SK-N-MC (cell line): ENCODE measurements at places on chromosomes 3 and 15.
A peak's percentile ranks its signal among the peaks of the same experiment; 100 is the strongest.

DNA sequence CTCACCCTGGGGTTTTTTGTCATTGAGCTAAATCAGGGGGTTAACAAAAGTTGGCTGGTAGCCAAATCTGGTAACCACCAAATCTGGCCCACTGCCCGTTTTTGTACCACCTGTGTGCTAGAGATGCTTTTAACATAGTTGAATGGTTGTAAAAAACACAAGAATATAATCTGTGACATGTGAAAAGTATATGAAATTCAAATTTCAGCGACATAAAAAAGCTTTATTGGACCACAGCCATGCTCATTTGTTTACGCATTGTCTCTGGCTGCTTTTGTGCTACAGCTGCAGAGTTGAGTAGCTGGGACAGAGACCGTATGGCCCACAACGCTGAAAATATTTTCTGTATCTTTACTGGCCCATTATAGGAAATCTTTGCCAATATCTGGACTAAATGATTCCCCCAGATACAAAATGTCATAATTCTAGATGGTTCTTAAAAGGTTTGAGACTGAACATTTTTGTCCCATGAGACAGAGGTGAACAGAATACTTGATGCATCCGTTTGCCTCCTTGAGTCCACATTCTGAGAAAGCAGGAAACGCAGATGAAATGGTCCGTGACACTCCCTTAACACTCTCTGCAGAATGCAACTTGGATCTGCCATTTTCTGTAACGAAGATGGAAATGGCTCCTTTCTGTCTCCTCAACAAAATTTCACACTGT is 120.9 kb upstream of the PDZRN3 start:
- no peak for DNase-seq

DNA sequence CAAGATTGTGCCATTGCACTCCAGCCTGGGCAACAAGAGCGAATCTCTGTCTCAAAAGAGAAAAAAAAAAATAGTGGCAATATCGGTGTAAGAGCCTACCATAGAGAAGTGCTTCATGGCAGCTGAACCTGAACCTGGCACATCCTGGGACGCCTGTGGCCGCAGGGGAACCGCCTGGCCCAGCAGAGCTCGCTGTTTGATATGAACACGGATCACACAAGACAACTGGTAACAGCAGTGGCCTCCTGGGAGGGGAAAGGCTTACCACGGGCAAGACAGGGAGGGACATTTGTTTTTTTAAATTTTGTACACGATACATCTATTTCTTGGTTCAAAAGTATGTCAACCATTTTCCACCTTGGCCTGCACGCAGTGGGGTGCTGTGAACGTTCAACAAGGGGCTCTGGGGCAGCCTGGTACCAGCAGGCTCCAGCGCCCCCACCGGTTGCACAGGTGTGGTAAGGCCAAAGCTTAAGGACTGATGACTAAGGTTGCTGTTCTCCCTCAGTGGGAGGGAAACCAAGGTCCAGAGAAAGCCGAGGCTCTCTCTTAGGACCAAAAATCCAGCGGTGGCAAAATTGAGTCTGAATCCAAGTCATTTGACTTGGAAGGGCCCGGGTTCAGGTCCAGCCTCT is 21.7 kb upstream of the EPHB3 start:
- DNase-seq, result no peak

DNA sequence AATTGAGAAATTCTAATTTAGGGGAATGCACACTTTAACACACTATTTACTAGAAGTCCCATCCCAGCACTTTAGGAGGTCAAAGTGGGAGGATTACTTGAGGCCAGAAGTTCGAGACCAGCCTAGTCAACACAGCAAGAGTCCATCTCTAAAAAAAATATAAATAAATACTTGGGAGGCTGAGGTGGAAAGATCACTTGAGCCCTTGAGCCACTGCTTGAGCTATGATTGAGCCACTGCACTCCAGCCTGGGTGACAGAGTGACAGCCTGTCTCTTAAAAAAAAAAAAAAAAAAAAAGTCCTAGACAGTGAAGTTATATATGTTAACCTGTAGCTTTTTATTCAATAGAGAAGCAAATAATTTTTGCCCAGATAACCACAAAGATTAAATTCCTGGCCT is 69.2 kb downstream of the DLG1 start:
- no peak for DNase-seq

GRCh38 chr3:46186471-46187340 is 21.4 kb downstream of the CCR1 start:
- no peak for DNase-seq

GRCh38 chr3:196947136-196947859 is 5.0 kb upstream of the NCBP2 start:
- DNase-seq, result no peak

- DNase-seq, result no peak
Observed at GRCh38 chr3:158249183-158249582, 139.3 kb downstream of the RSRC1 start.

GRCh38 chr3:188605231-188605630 is 451.3 kb downstream of the LPP start:
- DNase-seq, result no peak

- no peak for DNase-seq
Observed at GRCh38 chr3:150335631-150336030, 72.5 kb upstream of the TSC22D2 start.

GRCh38 chr3:123586131-123586530 is 1.3 kb upstream of the HACD2 start:
- DNase-seq, result peak; percentile 91

- DNase-seq, result no peak
Observed at GRCh38 chr3:123914829-123915228, 30.7 kb upstream of the MYLK start.

- no peak for DNase-seq
Observed at GRCh38 chr3:193595939-193596487, 3.0 kb downstream of the OPA1 start.

- DNase-seq, result no peak
Observed at GRCh38 chr3:101847328-101847727, 2.0 kb upstream of the NFKBIZ start.

GRCh38 chr3:194619741-194620140 is 13.5 kb downstream of the TMEM44 start:
- DNase-seq, result no peak

- DNase-seq, result no peak
Observed at GRCh38 chr15:36527235-36528162, 51.9 kb upstream of the CDIN1 start.

DNA sequence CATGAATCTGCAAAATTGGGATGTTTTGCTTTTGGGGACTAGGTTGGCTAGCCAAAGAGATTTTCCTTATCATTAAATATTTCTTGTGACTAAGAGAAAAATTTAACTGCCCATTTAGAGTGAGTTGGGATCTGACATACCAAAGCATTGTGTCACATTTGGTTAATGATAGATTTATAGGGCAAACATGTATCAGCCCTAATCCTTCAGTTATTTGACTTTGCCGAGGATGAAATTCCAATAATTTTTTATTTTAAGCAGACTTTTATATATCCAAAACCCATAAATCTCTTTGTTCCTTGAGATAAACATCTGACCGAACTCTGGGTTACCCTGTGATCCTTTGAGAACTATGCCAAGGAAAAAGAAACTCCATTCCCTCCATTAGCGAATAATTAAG is 218.9 kb downstream of the CDIN1 start:
- no peak for DNase-seq

DNA sequence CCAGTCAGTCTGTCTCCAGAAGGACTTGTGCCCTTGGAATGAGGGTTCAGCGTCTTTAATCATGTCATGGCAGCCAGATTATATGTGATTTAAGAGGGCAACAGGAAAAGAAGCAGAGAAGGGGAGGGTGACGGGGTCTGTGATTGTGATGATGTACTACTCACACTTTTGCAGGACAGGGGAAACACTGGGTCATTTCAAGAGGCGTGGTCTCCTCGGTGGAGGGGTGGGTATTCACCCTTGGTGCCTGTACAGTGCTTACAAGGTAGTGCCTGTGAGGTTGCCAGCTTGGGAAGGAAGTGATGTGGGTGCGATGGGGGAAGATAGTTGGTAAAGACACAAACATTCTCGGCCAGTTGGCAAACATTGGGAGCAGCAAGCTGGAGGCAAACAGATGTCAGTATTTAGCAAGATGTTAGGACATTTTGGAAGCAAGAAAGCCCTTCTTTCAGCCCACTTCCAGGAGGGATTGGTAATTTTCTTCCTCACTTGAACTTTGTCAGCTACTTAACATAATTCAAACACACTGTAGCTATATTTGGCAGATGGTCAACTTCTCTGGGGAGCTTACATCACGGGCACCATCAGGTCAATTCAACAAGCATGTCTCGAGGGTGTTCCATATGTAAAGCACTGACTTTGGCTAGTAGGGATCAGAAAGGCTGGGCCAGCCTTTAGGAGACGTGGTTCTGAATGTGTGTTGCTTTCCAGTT is 71.4 kb upstream of the ROPN1 start:
- DNase-seq, result no peak

DNA sequence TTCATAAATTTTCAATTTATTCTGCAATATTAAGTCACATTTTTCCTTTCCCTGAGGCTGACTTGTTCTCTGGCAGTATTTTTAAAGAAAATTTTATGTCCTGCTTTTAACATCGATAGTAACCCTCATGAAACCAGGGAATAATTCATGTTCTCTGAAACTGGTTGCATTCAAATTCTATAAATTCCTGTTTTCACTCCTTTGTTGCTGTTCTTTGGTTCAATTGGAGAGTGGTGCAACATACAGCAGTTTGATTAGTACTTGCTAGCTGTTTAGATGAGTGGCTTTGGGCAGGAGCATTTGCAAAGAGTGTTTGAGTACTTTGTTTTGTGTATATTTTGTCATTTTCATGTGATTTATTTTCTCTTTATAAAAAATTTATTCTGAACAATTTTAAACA is 19.2 kb downstream of the ZIC1 start:
- no peak for DNase-seq

DNA sequence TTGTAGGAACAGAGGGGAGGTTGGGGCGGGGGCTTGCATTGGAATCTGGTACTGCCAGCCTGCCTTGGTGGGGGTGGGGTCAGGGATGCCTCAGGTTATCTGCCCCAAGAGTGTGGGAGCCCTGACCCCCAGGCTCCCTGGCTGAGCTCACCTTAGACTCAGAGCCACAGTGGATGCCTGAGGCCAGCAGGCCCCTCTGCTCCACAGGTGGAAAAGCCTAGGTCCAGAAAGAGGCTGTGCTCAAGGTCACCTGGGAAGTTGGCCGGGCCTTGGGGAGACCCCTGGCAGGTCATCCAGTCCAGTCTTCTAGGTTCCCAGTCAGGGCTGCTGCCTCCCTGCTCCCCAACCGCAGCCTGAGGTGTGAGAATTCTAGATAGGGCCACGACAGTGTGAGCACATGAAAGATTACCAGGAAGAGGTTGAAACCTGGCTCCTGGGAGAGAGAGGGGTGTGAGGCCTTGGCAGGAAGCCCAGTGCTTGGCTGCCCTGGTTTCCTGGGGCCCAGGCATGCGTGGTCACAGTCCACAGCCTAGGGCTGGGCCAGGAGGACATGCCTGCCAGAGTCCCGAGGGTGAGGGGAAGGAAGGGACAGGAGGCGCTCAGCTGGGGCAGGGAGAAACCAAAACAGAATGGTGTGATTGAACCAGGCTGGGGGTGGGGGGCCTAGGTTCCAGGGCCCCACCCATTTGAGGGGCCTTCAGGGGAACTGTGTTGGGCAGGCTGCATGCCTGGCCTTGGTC is 4.9 kb downstream of the HDAC11 start:
- DNase-seq, result no peak

GRCh38 chr3:65811892-65812291 is 226.8 kb downstream of the MAGI1 start:
- no peak for DNase-seq

DNA sequence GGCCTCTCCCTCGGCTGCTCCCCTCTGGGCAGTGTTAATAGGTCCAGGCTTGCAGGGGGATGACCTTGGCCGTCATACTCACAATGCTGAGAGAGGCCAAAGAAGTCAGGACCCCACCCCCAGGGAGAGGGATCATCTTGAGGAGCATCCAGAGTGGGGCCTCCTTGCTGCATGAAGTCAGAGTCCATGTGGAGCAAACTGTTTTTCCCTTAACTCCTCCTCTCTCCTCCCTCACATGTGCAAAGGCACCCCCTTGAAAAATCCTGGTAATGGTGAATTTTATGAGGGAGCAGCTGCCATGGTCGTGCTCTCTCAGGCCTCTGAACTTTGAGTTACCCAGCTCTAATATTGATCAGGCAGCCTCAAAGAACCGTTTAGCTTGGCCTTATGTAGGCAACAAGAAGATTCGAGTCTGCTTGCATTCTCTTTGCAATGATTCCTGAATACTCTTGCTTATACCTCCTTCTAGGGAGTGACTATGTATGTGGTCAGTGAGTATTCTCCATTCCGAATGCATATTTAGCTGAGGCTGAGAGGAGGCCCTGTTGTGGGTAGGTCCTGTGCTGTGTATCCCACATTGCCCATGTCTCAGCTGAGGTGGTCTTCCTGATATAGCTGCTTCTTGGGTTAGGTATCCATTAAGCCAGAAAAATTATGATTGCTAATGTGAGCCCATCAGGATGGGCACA is 23.1 kb upstream of the RPL39L start:
- DNase-seq, result no peak

DNA sequence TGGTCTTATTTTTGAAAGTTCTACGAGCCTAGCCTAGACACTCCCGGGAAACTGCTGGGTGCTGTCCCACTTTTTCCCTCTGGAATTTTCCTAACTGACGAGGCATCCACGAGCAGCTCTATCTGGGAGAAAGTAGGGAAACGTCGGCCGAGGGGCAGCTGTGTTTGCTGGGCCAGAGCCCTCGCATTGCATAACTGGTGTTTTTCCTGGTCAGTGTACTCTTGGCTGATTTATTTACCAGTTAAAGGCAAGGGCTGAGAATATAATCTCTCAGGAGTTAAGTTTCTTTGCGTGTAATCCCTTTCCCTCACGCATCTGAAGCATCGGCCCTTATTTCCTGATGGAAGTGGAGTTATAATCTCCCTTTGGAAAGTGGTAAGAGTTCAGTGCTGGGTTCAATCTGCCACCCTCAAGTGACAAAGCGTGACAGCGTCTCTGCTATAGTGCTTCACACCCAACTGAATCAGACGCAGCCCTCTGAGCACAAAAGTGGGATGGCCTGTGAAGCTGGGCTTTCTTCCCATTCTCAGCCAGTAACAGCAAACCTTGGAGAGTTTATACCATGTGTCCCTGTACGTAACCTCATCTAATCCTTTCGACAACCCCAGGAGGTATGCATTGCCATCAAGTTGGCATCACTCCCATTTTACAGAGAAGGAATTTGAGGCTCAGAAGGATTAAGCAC is 311.5 kb downstream of the RORA start:
- DNase-seq, result no peak

GRCh38 chr3:188780193-188781147 is 391.3 kb upstream of the TPRG1 start:
- no peak for DNase-seq

DNA sequence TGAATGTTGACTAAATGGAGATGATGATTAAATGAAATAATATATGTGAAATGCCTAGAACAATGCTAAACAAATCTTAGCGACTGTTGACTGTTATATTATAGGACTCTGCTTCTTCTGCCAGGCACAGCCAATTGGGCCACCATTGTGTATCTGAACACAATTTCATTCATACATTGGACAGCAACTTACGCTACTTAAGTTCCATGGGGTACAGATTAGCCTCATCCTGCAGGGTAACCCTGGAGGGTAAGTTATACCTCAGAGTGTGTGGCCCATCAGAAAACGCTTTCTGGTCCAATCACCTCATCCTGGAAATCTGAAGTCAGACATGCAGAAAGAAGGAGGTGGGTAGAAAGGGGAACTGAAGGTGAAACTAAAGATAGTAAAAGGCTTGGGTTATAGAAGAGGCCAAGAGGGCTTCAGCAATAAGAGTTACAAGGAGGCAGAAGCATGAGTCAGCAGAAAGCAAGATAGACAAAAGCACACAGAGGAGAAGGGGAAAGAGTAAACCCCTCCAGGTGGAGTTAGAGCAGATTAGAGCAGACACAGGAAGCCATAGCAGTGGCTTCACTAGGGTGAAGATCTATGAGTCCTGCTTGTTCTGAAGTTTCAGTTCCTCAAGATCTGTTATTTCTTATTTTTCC is 119.3 kb upstream of the SLC24A5 start:
- no peak for DNase-seq

GRCh38 chr3:196938124-196938523 is 4.2 kb downstream of the NCBP2 start:
- DNase-seq, result no peak
